Stimulated activated CD8-positive, alpha-beta memory T cell treated with anti-CD3 and anti-CD28 coated beads, Interleukin-15, amount 100 ng/mL, for 4 hours (primary cell): ENCODE measurements at places on chromosomes 4 and X.

- no peak for DNase-seq
Measured at GRCh38 chrX:49153467-49153866, 9.1 kb upstream of the MAGIX start.

- no peak for DNase-seq
Measured at GRCh38 chr4:173935622-173936405, 347.7 kb downstream of the FBXO8 start.

DNA sequence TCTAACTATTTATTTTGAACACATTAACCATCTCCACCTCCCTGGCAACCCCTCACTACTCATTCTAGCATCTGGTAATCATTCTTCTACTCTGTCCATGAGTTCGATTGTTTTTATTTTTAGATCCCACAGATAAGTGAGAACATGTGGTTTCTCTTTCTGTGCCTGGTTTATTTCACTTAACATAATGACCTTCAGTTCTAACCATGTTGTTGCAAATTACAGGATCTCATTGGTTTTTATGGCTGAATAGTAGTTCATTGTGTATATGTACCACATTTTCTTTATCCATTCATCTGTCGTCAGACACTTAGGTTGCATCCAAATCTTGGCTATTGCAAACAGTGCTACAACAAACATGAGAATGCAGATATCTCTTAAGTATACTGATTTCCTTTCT, 33.4 kb upstream of the FAM47B start:
- DNase-seq: no peak

GRCh38 chr4:108950158-108950915, 187.5 kb upstream of the ETNPPL start:
- no peak for DNase-seq

GRCh38 chrX:98380106-98380505, 1496.4 kb downstream of the RPA4 start:
- DNase-seq: no peak
